ENCODE measurements at places on chromosomes 13 and 19.
A peak's percentile ranks its signal among the peaks of the same experiment; 100 is the strongest.

- DNase-seq = no peak
Observed at GRCh38 chr13:72255908-72256307, 388.9 kb upstream of the DACH1 start.

DNA sequence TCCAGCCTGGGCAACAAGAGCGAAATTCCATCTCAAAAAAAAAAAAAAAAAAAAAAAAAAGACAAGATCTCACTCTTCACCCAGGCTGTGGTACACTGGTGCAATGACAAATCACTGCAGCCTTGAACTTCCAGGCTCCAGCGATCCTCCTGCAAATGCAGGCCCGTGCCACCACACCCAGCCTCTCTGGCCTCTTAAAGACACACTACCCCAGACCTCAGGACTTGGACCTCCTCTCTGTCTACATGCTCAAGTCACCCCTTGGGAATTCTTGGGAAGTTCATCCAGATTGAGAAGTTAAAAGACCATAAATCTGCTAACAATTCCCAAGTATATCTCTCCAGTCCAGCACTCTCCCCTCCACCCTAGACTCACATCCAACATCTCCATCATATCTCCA, 10.6 kb upstream of the HIPK4 start:
- no peak for DNase-seq

- no peak for DNase-seq
Observed at GRCh38 chr13:108528303-108528702, 101.1 kb upstream of the MYO16 start.

DNA sequence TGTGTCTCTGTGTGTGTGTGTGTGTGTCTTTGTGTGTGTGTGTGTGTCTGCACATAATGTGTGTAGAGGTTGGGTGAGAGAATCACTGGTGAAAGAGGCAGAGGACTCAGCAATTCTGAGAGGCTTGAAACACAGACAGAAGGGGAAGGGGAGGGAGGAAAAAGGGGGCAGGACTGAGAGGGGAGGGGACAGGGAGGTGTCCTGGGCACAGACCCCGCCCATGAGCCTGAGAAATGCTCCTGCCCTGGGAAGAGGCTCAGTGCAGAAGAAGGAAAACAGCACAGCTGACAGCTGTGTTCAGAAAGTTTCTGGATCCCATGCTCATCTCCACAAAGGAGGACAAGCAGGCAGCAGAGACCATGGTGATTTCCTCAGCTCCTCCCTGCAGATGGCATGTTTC, 59.1 kb upstream of the CEACAM8 start:
- DNase-seq = no peak

GRCh38 chr13:99278200-99278599, 20.0 kb upstream of the GPR18 start:
- peak; percentile 60 for DNase-seq

Data from activated CD4-positive, alpha-beta T cell treated with anti-CD3 and anti-CD28 coated beads, Interleukin-2, Interleukin-6, amounts not matched to agents 100 ng/mL and 50 ng/mL, durations not matched to agents 16 hours and 8 hours (primary cell).